ENCODE measurements at places on chromosomes 3 and 15. TPM values are rescaled to one million over a fixed set of nuclear protein-coding genes. Genes with fewer than 3 reads are reported as not detected.

PRR23B gene
- not detected for total RNA-seq

TMEM108 gene
- 7.4 TPM for total RNA-seq

MESP1 gene
- total RNA-seq = 0.21 TPM

CYP8B1 gene
- total RNA-seq = not detected

CD200 gene
- total RNA-seq = 51.9 TPM

GOLGA8S gene
- not detected for total RNA-seq

GOLGA6L7 gene
- total RNA-seq = not detected

APEH gene
- total RNA-seq = 202 TPM

CHRFAM7A gene
- total RNA-seq = 2.5 TPM

ZDHHC19 gene
- total RNA-seq = not detected

CX3CR1 gene
- 0.24 TPM for total RNA-seq

CNTN3 gene
- total RNA-seq = 0.24 TPM

GOLGA8Q gene
- not detected for total RNA-seq

CEMIP gene
- 4.1 TPM for total RNA-seq

DAZL gene
- total RNA-seq = 5.3 TPM

ECE2 gene
- 0.24 TPM for total RNA-seq

LOXL1 gene
- 10.8 TPM for total RNA-seq

COLQ gene
- total RNA-seq = 0.66 TPM

HRG gene
- total RNA-seq = not detected

PLSCR2 gene
- total RNA-seq = not detected

FAM81A gene
- total RNA-seq = 4.1 TPM

MELTF gene
- 5.4 TPM for total RNA-seq

FSIP1 gene
- 2.1 TPM for total RNA-seq

ALDH1L1 gene
- 0.82 TPM for total RNA-seq

Measured in GM23338 (cell line).